ENCODE measurements at places on chromosomes 5 and 9. TPM values are rescaled to one million over a fixed set of nuclear protein-coding genes. Genes with fewer than 3 reads are reported as not detected.

The QRFP gene
- not detected for total RNA-seq

The EIF4E1B gene
- not detected for total RNA-seq

The AMBP gene
- 0.53 TPM for total RNA-seq

The CD274 gene
- total RNA-seq, result 2.4 TPM

The SELENOP gene
- 12.4 TPM for total RNA-seq

The PCDHGB3 gene
- 8.4 TPM for total RNA-seq

The SAPCD2 gene
- total RNA-seq, result 7.7 TPM

The KCNV2 gene
- not detected for total RNA-seq

The FAM170A gene
- not detected for total RNA-seq

The C9 gene
- 0.25 TPM for total RNA-seq
